ENCODE measurements at places on chromosomes 3 and 15.

- DNase-seq: no peak
These were observed 11.7 kb upstream of the FYCO1 start for GRCh38 chr3:46007280-46007679.

DNA sequence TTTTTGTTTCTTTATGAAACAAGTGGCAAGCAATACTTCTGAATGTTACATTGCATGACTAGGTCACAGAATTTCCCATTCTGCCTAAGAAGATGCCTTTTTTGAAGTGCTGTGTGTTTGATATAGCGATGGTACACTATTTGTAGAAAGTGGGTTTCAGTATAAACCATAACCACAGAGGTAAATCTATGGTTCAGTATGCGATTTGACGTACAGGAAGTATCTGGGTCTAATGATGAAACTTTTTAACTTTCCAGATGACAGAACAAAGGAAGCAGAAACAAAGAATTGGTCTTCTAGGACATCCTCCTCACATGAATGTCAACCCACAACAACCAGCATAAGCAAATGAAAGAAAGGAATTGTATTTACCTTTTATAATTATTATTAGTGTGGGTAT, 133.4 kb upstream of the BHLHE40 start:
- no peak for DNase-seq

DNA sequence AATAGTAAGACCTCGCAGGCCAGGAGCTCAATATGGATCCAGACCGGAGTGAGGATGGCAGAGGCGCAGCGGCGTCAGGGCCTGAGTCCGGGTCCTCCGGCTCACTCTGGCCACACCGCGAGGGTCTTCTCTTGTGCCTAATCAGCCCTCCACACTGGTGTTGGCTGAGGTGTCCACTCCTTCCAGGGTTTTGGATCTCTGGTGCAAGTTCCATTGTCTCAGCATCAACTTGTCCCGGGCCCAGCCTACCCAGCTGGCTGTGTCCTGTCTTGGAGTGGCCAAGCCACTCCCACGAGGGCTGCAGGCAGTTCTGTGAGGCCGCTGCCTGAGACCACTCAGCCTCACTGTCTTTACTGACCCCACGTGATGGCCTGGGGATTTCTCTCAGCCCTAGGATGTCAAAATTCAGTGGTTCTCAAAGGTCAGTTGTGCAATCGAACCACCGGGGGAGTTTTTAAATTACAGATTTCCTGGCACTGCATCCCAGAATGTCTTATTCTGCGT, 12.6 kb upstream of the GOLGA6L7 start:
- DNase-seq: no peak

GRCh38 chr3:78812166-78812565, 955.6 kb downstream of the ROBO1 start:
- DNase-seq: no peak

GRCh38 chr3:160793722-160794252, 37.8 kb downstream of the PPM1L start:
- DNase-seq: no peak

Data from activated CD8-positive, alpha-beta memory T cell treated with anti-CD3 and anti-CD28 coated beads, Interleukin-2, amount 50 U/mL, for 4 hours (primary cell).